ENCODE measurements at places on chromosomes 6 and 20.

GRCh38 chr6:155041741-155042279, 46.7 kb downstream of the TIAM2 start:
- no peak for DNase-seq

GRCh38 chr6:118174071-118174470, 267.0 kb downstream of the SLC35F1 start:
- DNase-seq = no peak

- DNase-seq = no peak
These were observed 37.4 kb upstream of the TBXT start for GRCh38 chr6:166204852-166205650.

DNA sequence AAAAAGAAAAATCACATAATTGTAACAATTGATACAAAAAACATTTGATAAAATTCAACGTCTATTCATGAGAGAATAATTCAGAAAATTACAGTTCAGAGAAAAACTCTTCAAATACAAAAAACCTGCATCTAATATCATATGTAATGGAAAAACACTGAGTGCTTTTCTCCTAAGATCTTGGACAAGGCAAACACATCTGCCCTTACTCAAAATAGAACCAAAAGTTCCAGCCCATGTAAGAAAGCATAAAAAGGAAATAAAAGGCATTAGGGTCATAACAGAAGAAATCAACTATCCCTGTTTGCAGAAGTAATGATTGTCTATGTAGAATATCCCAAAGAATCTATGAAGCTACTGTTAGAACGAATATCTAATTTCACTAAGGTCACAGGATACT, 721.4 kb downstream of the RFPL4B start:
- DNase-seq = no peak

GRCh38 chr6:105170059-105170458, 9.8 kb downstream of the POPDC3 start:
- no peak for DNase-seq

DNA sequence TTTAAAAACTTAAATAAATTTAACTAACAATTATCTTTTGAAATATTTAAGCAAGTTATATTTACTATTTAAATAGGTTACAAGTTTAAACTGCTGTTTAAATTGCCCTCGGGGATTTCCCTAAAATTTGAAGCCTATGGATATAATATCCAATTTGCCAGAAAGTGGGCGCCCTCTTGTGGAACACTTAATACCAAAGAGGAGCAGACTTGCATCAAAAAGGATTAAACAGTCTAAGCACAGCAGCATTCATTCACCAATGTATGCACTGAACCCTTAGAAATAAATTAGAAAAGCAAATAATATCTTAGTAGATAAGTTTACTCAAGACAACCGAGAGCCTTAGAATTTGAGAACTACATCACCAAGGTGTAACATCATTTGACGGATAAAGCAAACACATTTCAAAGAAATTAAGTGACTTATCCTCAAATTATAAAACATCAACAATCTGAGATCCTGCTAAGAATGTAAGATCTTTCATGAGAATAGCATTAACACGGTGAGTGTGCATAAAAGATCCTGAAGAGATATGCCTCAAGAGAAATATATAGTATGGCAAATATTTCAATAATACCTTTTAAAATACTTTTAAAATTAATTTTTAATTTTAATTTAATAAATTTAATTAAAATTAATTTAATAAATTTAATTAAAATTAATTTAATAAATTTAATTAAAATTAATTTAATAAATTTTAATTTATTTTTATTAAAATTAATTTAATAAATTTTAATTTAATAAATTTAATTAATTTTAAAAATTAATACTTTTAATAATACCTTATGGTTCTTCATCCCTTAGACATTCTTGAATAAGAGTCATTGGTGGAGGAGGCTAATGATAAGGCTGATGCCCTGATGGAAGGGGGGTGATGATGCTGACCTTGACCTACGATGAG, 11.5 kb upstream of the MEP1A start:
- peak; percentile 16 for DNase-seq

DNA sequence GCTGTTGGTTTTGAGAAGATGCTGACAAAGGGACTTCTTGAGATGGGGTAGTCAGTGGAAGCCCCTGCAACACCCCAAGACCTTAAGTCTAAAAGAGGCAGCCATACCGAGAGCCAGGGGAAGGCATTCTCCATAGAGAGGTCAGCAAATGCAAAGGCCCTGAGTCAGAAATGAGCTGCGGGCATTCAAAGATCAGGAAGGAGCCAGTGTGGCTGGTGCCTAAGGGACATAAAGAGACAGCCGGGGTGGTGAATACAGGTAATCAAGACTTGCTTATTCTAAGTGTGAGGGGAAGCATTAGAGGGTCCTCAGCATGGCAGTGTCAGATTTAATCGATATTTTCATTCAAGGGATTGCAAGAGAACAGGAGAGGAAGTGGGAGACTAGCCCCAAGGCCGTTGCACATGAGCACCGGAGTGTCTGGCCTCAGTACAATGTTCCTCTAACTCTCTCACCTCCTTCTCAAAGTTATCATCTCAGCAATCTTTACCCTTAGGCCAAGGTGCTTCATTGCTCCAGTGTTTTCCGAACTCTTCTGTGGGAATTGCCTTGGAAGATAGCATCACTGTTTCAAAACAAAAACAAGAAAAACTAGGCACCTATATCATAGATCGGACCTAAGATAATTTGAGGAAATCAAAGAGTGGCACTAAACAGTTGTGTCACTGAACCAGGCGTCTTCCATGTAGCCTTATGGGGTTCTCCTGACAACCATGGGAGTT, 173.2 kb downstream of the DOK5 start:
- DNase-seq = no peak

DNA sequence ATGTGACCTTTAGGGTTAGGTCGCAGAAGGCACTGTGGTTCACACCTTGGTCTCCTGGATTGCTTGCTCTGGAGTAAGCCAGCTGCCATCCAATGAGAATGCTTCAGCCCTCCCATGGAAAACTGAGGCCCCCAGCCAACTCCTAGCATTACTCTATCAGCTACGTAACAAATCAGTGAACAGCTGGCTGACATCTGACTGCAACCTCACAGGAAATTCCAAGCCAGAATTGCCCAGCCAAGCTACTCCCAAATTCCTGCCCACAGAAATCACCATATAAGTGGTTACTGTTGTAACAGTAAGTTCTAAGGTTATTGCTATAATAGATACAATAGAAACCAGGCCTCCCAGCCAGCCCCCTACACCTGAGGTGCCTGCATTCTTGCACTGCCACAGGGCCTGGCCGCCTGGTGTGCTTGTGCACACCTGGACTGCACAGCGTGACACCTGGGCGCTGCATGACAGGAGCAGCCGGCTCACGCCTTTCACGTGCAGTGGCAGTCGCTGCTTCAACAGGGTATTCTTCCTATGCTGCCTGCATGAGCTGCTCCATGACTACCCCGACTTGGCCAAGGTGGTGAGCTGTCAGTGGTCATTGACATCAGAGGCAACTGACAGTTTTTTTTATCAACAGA, 429.7 kb upstream of the RUNX2 start:
- DNase-seq = no peak

DNA sequence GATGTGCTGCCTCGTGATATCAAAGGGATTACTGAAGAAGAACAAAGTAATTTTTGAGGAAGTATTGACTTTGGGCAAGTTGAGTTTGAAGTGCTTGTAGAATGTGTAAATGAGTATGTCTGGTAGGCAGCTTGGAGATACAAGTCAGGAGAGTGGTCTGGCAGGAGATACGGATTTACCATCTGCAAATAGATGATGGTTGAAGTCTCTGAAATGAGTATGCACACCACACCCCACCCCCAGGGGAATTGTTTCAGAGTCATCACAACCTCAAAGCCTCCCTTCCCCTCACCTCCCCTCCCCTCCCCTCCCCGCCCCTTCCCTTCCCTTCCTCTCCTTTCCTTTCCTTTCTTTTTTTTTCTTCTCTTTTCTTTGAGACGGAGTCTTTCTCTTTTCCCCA, 16.4 kb upstream of the MCUR1 start:
- no peak for DNase-seq

GRCh38 chr6:16432075-16433032, 194.0 kb downstream of the GMPR start:
- DNase-seq = no peak

Data from stimulated activated CD4-positive, alpha-beta T cell treated with anti-CD3 and anti-CD28 coated beads, Interleukin-4, amount 100 ng/mL, for 48 hours (primary cell).